ENCODE measurements at places on chromosomes 3 and 15.

- no peak for DNase-seq
These were observed 45.0 kb upstream of the CD96 start for GRCh38 chr3:111496894-111497559.

DNA sequence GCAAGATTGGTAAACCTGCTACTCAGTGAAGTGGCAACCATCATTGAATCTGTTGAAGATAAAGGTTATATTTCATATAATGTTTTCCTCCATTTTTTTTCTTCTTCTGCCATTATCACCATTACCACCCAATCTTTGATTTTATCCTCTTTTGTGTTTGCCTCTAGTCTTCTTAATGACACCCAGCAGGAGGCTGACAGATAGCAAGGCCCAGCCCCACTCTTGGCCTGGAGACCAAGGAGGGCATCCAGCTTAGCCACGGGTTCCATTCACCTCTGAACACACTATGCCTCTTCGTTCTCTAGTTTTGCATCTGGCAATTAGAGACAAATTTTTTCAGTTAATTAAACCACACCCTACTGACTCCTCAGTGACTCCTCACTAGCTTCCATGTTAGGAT is 129.7 kb downstream of the TPRG1 start:
- DNase-seq: no peak

DNA sequence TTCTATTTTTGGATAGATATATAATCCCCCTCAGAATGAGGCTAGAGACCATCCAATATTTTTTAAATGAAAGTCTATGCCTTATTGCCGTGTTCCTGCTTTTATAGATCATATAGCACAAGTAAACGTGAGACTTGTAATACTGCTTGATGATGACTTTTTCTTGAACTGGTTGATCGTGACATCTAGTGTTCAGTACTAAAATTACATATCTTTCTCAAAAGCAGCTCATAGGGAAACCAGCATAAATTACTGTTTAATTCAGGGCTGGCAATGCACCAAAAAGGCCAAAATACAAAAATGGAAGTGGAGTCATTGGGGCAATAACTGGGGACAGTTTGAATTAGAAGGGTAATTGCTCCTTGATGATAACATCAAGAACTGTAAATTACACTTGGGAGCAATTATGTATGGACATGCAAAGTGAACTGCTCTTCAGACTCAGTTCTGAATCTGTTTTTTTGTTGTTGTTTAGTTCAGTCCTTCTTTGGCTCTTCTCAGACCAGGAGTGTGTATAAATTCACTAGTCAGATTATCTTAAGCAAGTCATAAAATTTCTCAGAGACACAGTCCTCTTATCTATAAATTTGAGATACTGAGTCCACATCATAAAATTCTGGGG is 325.3 kb downstream of the THSD4 start:
- peak; percentile 68 for DNase-seq

DNA sequence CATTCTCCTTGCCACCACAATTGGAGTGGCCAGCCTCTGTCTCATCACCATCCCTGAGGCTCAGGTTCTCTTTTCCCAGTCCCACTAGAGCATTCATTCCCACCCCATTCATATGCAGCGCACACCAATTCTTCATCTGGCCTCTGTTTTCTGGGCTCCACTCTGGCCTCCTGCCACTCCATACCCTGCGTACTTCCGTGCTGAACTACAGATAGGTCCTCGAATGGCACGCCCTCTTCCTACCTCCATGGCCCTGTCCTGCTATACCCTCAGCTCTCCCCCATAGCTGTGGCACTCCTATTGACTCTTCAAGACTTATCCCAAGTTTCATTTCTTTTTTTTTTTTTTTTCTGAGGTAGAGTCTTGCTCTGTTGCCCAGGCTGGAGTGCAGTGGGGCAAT is 25.9 kb downstream of the PAQR5 start:
- DNase-seq: no peak

DNA sequence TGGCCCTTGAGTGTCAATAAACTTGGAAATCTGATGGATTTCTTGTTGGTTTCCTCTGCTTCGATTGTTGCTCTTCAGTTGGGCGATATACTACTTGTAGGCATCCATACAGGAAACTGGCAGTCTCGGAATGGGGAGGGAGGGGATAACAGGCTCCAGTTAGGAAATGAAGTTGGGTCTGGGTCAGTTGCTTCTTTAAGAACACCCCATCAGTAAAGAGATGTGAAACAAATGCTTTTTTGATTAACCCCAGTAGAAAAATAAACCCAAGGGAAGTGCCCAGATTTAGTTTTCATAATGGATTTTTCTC is 681 bp downstream of the CHMP2B start:
- DNase-seq: no peak
